ENCODE measurements at places on chromosomes 16 and 17. TPM values are rescaled to one million over a fixed set of nuclear protein-coding genes. Genes with fewer than 3 reads are reported as not detected.

The SYT17 gene
- total RNA-seq, result 0.88 TPM

The NPIPB12 gene
- 4.7 TPM for total RNA-seq

The CEMP1 gene
- total RNA-seq, result 0.76 TPM

The OTOP2 gene
- total RNA-seq, result 0.41 TPM

The LAT gene
- total RNA-seq, result 1.6 TPM

The CCL8 gene
- total RNA-seq, result not detected

The MYH1 gene
- not detected for total RNA-seq

The CRYBA1 gene
- total RNA-seq, result not detected

GRCh38 chr16:59478838-59479237 is 744.7 kb upstream of the GOT2 start:
- DNase-seq, result no peak

- DNase-seq, result no peak
Measured at GRCh38 chr17:81572563-81573168, 20.5 kb upstream of the FAAP100 start.

DNA sequence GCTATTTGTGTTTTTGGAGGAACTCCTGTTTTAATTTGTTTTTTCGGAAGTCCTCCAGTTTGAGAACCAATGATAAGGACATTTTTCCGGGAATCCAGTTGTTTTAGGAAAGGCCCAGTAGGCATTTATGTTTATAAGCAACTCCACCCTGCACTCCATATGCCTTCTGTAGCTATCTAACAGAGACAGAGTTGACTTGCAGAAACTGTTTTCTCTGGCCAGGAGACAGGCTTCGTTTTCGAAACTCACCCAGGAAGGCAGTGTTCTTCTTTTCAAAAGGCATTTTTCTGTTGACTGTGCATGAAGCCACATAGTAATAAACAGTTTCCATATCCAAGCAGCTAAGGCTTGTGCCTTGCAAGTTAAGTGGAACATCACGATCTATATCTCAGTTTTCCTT is 587.1 kb downstream of the WWOX start:
- DNase-seq, result no peak

- no peak for DNase-seq
Measured at GRCh38 chr16:64121473-64121872, 1000.4 kb downstream of the CDH11 start.

DNA sequence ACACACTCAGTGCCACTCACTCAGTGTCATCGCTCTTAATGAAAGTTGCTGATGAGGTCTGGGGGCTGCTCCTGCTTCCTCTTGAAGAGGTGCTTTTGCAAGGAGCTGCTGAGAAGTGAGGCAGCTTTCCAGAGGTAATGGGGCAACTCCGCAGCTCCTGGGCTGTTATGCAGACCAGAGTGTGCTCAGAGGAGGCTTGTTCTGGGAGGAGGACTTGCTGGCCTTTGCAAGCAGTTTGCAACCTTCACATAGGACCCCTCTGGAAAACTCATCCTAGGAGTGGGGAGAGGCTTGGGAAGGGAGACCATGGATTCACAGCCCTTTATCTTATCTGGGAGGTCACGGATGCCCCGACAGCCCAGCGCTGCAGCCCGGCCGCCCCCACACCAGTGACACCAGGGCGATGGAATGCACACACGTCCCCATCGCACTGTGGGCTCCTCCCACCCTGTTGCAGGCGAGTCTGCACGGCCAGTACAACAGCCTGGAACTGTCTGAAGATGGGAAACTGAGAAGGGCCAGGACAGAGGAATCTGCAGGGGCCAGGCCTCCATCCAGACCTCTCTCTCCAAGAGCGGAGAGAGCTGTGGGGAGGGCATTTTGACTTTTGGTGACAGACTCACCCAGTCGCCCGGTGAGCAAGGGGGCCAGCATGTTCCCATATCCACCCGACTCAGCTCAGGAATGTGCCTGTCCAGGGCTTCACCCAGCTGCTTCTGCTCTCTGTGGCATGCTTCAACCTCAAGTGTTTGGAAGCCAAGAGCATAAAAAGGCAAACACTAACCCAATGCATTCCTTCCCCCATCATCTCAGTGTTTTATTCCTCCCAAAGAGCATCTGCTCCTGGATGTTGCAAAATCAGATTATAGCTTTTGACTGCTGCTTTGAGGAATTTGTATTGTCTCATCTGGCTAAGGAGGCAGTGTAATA is 78.6 kb upstream of the ZNF469 start:
- DNase-seq, result no peak

DNA sequence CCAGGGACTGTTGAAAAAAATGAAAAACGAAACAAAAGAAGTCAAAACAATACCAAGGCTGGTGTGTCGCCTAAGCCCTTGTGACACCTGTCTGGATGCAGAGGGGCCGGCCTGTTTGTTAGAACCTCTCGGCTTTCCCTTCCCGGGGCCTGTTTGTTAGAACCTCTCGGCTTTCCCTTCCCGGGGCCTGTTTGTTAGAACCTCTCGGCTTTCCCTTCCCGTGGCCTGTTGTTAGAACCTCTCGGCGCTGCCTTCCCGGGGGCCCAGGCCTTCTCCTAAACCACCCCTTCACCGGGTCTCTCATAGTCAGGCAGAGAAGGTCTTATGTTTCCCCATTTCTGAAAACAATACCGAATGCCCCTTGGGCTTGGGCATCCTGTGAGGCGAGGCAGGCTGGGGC is 180.0 kb downstream of the BANP start:
- DNase-seq, result no peak
